ENCODE measurements at places on chromosomes 5 and 9. TPM values are rescaled to one million over a fixed set of nuclear protein-coding genes. Genes with fewer than 3 reads are reported as not detected.

DNA sequence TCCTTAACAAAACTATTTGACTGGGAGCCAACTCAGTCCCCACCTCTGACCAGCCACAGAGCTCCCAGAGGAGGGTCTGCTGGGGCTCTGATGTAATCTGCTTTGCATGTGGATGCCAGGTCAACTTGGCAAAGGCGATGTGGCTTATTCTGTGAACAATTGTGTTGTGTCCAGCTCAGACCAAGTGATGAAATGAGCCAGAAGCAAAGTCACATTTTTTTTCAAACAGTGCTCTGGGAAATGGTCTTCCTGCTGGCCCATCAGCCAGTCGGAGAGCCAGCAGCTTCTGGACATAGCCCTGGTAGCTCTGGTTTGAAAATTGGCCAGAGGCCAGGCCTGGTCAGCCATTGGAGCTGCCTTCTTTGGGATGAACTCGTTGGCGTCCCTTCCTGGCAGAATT lies 86.5 kb downstream of the ANGPTL2 start:
- DNase-seq = no peak

GRCh38 chr9:71552480-71552879 lies 215.8 kb downstream of the CEMIP2 start:
- no peak for DNase-seq

DNA sequence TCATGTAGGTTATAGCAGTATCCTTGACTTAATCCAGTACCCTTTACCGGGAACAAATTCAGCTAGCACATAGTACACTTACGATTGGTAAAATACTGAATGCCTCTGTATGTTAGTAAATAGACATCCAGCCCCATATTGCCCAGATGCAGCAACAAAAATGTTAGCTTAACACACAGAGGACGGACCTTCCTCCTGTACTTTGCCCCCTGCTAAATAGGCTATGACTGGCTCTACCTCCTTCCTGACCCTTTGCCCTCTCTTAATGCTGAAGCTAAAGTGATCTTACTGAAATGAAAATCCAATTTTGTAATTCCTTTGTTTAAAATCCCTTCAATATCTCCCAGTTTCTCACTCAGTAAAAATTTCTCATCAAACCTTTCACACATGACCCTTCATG lies 183.1 kb downstream of the PARP8 start:
- DNase-seq = no peak

DNA sequence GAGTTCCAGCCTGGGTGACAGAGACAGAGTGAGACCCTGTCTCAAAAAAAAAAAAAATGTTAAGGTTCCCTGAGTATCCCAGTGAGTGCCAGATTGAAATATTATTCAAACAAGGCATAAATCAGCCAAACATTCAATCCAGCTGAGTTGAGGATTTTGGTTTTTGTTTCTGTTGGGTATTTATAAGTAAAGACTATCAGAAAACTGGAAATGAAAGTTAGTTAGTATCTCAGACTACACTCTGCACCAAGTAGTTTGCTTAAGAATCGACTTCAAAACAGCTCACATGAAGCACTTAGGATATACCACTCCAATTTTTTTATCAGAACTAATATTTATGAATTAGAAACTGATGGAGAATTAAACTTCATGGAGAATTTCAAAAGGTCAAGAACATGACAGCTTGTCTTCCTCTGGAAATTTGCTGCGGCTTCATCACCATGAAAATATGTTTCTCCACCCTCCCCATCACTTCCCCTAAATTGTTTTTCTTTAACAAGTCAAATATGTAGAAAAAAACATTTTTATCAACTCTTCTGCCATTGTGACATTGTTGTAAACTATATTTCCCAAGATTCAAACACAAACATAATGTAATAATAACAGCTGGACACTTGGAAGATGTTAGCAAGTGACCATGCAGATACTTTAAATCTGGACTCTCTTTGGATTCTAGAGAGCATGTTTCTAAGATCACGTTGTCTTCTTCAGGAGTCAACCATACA lies 110.0 kb upstream of the PTGER4 start:
- DNase-seq = no peak

DNA sequence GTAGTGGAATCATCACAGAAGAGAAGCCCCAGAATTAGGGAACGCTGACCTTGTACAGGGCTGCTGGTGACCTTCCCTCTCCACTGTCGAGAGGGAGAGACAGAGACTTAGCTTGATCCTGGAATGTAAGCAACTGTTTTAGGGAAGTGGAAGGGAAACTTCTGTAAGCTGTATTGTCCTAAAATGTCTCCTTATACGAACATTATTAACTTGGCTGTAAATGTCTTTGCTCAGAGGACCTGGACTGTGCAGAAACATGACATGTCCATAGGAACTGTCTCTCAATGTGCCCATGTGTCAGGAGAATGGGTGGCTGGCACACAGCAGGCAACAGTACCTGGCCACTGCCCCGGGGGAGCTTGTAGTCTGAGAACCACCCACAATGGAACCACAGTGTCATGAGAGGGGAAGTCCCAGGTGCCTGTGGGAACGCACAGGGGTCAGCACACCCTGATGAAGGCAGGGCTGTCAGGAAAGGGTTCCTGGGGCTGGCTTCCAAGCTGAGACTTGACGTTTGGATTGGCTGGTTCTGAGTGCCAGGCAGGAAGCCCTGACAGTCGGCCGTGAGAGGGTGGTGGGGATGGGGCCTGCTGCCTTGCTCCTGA lies 34.0 kb downstream of the DAP start:
- DNase-seq = no peak

- DNase-seq = no peak
Measured at GRCh38 chr9:99660191-99660636, 161.5 kb upstream of the NR4A3 start.

DNA sequence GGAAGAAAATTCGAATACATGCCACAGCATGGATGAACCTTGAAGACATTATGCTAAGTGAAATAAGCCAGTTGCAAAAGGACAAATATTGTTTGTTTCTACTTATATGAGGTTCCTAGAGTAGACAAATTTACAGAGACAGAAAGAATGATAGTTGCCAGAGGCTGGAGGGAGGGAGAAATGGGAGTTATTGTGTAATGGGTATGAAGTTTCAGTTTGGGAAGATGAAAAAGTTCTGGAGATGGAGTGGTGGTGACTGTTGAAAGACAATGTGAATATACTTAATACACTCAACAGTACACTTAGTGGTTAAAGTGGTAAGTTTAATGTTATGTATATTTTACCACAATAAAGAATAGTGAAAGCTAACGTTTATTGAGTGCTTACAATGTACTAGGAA lies 99.6 kb upstream of the SLC44A1 start:
- DNase-seq = no peak

DNA sequence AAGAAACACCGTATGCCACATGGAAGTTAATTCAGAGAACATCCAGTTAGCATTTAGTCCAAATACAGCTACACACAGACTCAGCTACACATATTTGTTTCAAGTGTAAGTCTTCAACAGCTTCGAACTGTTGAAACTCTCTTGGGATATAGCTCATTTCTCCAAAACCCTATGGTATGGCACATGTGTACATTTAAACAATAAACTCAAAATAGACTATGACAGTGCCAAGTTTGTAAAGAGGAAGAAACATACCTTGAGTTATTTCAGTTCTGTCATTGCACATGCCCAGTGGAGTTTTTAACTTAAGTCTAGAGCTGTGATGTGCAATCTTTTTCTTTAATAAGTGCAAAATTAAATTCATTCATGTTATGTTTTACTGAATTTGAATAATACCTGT lies 155.1 kb upstream of the RAI14 start:
- no peak for DNase-seq

DNA sequence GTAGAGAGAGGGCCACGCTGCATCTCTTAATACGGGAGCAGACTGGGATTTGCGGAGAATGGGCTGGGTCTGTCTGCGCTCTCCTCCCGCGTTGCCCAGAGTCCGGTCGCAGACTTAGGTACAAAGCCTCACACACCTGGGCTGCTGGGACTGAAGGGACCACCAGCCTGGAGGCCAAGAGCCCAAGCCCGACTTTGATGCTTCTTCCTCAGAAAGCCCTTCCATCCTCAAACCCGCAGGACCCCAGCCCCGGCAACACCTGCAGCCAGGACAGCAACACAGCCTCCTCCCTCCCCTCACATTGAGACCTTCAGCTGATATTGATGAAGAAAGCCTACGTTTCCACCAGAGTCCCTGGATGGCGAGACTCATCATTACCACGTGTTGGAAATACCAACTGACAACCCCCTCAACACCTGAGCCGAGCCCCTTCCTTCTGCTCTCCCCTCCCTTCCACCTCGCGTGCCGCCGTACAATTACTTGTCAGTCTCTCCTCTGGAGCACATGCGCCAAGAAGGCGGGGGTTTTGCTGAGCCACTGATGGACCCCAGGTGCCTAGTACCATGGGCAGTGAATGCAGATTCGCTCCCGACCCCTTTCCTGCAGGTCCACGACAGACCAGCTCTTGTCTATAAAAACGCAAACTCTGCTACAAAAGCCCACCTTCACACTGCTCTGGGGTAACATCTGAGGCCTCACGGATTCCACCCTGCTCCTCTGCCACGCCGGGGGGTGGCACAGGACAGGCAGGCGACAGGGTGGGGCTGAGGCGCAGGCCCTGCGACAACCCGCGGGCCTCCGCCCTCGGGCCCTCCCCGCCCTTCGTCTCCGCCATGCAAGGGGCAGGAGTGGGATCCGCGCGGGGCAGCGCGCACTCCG lies 841 bp downstream of the ASB6 start:
- no peak for DNase-seq

- no peak for DNase-seq
Measured at GRCh38 chr5:144487761-144488160, 317.1 kb downstream of the KCTD16 start.

- DNase-seq = no peak
Measured at GRCh38 chr5:146283344-146283761, 55.3 kb upstream of the POU4F3 start.

DNA sequence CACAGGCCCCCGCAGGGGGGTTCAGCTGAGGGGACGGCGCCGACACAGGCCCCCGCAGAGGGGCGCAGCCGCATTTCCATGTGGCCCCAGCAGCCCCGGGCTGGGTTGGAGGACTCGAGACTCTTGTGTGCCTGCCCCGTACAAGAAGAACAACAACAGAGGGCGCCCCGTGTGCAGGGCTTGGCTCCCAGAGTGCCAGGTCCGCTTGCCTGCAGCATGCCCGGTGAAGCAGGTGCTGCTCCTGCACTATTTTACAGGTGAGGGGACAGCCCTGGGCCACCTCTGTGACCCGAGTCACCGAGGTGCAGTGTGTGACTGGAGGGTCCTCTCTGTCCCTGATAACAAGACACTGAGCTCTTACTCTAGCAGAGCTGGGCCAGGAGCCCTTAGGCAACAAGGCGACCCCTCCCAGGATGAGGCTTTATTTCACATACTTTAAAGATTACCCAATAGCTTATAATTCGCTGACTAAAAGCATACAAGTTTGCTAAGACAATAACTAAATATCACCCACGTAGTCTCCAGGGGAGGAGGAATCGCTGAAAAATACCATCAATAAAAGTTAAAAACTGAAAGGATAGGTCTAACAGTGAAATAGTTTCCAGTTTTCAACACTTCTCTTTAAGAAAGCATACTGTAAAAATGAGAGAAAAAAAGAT lies 41.7 kb upstream of the SLC9A3 start:
- DNase-seq = no peak

- DNase-seq = no peak
Measured at GRCh38 chr9:4600368-4600767, 61.7 kb upstream of the PLPP6 start.

DNA sequence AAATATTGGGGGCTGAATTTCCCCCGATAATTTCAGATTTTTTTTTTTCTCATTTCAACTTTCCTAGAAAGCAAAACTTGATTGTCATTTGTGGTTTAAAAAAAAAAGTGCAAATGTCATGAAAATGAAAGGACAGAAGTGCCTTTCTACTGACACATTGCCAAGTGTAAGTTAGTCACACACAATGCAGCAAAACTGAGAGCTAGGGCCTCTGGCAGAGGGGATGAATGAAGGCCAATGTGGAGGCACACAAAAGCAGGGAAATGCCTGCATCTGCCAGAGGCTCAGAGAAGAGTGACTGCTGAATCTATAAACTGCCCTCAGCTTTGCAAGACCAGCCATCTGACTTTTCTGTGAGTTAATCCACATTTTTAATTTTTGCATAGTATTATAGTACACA lies 6.8 kb upstream of the IFNA5 start:
- DNase-seq = no peak

DNA sequence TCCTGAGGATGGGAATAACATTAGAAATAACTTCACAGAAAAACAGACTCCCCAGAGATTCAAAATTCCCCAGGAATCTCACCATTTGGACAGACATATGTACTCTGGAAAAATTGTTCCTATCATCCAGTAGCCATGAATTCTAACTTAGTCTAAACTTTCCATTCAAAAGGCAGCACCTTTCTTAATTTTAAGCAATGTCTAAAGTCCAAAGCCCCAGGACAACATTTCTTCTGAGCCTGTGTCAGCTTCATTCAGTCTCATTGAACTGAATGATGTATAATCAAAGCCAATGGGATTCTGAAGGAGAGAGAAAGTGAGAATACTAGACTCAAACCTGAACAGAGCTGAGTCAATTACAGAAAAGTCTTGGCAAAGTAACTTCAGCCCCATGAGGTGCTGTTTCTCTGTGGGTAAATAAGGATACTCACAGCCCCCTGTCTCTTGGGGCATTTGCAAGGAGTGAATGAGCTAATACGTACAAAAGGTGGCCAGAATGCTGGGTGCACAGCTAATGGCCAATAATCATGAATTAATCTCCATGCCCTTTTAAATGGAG lies 140.6 kb downstream of the SEMA5A start:
- DNase-seq = no peak

- DNase-seq = no peak
Measured at GRCh38 chr5:28714907-28715698, 1676.7 kb upstream of the CDH9 start.

GRCh38 chr9:130608554-130609134 lies 29.3 kb downstream of the FUBP3 start:
- no peak for DNase-seq

DNA sequence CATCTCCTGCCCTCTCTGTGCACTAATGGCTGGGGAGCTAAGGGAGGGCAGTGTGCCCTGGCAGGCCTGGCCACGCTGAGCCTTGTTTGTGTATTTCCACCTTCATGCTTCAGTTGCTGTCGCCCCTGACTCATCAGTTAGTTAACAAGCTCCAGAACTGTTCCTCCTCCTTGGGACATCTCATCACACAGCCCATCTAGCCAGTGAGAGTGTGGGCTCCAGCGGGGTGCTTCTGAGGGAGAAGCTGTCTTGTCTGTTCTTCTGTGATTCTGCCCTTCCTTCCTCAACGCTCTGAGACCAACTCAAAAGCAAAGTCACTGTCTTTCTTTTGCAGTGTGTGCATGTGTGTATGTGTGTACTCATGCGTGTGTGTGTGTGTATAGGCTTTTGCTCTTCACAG lies 58.3 kb upstream of the CPEB4 start:
- no peak for DNase-seq

- DNase-seq = no peak
Measured at GRCh38 chr5:54655266-54655665, 137.7 kb downstream of the SNX18 start.

- DNase-seq = no peak
Measured at GRCh38 chr5:78273436-78273835, 21.1 kb downstream of the AP3B1 start.

The HTR4 gene
- 0.26 TPM for total RNA-seq

The DPH7 gene
- total RNA-seq = 21.2 TPM

The GHR gene
- total RNA-seq = 34.6 TPM

The COL15A1 gene
- total RNA-seq = 136 TPM

The TMEM171 gene
- total RNA-seq = not detected

The MAN1B1 gene
- 29.1 TPM for total RNA-seq

The HTR1A gene
- total RNA-seq = not detected

The OXCT1 gene
- 26.3 TPM for total RNA-seq

The ANKDD1B gene
- total RNA-seq = 10.3 TPM

Data from urinary bladder (tissue), 4 donors.